LNCaP clone FGC (cell line): ENCODE measurements at places on chromosomes 2 and 18.

DNA sequence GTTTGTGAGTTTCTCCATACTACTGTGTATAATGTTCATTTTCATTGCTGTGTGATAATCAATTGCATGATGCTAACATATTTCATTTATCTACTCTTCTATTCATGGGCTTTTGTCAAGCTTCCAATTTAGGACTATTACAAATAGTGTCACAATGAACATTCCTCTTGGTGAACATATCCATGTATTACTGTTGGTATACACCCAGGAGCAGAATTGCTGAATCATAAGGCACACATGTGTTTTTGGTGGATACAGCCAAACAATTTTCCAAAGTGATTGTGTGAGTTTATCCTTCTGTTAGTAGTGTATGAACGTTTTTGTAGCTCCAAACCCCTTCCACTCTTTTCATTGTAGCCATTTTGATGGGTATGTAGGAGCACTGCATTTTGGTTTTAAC, 101.6 kb upstream of the COPS8 start:
- no peak for DNase-seq

DNA sequence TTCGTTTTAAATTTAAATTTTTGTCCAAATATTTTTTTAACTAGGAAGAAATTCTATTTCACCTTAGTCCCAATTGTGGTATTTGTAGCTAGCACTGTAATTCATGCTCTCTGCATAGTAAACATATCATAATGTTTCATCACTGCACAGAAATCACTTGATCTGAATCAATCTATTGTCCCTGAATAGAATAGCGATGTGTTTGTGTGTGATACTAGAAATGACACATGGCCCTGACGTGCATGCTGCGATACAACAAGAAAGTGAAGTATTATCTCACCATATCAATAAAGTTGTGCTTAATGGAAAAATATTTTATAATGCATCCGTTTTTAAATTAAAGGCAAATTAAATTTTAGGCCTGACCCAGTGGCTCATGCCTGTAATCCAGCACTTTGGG, 10.0 kb downstream of the TTL start:
- DNase-seq, result no peak

GRCh38 chr2:25514043-25514637, 159.2 kb downstream of the DTNB start:
- no peak for DNase-seq

- no peak for DNase-seq
Measured at GRCh38 chr2:173148520-173148919, 72.9 kb downstream of the MAP3K20 start.

GRCh38 chr2:134782792-134783191, 55.6 kb upstream of the ACMSD start:
- peak; percentile 50 for DNase-seq

GRCh38 chr18:61901323-61901986, 8.6 kb upstream of the RNF152 start:
- peak; percentile 34 for DNase-seq

DNA sequence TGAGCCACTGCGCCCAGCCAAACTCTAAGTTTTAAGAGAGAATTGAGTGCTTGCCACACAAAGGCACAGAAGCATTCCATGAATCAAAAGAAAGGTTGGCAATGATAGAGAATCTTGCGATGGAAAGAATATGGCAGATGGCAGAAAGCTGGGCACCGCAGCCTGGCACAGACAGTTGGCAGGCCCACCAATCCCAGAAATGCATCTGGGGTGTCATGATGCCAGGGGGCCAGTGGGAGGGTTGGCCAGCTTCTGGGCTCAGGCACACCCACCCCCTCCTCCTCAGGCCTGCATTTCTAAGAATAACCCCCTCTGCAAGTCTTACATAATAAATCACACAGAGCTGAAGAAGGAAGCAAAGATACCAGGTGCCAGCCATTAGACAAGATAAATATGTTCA, 19.6 kb downstream of the ZNF2 start:
- no peak for DNase-seq

- peak; percentile 46 for DNase-seq
Measured at GRCh38 chr18:429030-429429, 71.5 kb downstream of the COLEC12 start.

GRCh38 chr2:127157651-127158485, 50.9 kb upstream of the BIN1 start:
- DNase-seq, result no peak

DNA sequence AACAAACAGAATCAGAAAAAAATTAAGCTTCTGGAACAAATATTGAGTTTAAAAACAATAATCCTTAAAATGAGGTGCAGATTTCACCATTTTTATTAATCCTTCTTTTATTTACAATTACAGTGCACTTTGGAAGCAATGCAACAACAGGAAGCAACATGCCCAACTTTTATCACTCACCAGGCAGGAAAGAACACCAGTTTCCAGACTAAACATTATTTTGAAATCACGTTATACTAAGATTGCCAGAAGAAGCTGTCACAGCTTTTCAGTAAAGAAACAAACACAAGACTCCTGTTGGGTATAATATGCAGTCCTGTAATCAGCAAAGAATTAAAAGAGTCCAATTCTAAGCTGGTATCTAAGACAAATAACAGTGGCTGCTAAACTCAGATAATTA, 137.9 kb upstream of the ZC3H15 start:
- no peak for DNase-seq

DNA sequence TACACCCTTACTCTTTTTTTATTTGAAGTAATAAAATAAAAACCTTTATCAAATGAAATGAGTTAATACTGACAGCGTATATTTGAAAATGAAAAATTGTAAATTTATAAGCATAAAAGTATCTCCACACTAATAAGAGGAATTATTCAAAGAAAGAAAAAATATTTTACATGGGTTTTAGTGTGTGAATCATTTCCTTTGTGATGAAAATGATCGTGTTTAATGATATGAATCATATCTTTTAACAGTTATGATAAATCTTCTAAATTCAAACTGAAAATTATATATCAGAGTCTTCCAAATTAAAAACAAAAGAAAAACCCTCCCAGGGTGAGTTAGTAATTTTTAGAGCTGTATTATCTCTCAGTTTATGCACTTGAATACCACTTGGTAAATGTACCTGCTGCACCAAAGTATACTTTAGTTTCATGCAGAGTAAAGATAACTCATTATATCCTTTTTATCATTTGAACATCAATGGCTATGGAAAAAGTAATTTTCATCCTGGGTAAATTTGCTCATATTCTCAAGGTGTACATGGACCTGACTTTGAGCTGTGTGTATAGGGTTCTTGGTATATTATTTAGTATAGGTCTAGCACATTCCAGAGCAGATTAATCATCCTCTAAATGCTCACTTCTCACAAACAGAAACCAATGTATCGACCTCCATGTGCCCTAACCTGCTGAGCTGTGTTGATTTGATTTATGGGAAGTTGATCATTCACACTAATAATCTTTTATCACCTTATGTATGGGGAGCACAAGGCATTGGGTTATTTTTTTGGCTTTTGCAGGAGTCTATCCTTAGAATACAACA, 98.7 kb upstream of the VWC2L start:
- DNase-seq, result no peak

DNA sequence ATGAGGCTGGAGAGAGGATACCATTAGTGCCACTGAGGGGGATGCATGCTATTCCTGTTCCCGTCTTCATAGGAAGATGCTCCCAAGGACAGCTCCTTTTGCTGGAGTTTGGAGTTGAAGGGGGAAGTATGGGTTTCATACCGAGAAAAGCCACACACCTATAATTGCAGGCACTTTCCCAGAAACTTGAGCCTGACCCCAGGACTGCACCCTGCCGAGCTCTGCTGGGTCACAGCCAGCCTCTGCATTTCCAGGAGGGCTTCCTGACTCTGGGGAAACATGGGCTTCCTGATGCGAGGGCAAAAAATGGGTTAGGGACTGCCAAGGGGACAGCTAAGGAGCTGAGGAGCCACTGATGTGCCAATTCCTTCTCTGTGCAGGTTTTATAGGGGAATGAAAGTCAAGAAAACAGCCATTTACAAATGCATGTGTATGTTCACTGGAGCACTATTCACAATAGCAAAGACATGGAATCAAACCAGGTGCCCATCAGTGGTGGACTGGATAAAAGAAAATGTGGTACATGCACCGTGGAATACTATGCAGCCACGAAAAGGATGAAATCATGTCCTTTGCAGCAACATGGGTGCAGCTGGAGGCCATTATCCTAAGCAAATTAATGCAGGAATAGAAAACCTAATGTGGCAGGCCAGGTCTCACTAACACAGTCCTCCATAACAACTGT, 104.5 kb downstream of the ACAA2 start:
- no peak for DNase-seq

- DNase-seq, result no peak
Measured at GRCh38 chr2:54577944-54578647, 122.0 kb downstream of the SPTBN1 start.

DNA sequence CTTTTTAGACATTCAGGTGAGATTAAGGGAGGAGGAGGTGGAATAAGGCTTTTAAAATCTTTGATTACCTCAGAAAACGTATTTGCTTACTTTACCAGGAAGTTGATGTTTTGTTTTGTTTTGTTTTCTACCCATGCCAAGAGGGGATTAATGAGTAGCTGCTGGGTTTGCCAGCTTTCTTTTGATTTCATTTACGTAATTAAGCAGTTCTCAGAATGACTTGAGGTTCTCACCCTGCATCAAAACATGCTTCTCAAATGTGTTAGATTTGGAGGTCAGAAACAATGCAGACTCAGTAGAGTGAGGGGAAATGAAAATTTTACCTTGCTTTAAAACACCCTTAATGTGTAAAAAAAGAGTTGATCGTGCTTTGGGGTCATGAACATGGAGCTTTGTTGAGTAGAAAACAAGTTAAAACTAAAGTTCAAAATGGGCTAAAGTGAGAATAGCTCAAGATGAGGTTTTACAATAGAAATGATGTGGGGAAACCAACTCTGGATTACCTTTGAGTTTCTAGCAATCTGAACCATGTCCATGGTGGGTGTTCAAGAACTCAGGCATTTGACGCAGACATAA, 217.1 kb upstream of the EPAS1 start:
- DNase-seq, result no peak

- no peak for DNase-seq
Measured at GRCh38 chr2:201794294-201794693, 12.0 kb upstream of the CDK15 start.

DNA sequence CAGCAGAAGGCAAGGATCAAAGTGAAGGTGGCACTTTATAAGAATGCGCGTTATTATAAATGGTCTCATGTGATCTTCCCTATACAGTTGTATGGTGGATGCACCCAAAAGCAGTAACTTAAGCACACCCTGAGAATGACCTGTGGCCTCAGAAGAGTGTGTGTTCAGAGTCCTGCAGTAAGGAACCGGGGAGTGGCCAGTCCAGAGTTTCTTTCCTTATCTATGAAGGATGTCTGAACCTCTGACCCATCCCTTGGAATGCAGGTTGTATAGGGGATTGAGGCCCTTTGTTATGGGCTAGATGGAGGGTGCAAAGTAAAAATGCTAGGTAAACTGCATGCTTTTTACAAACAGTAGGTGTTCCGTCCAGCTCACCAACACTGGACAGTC, 43.6 kb upstream of the ANKRD44 start:
- DNase-seq, result no peak

DNA sequence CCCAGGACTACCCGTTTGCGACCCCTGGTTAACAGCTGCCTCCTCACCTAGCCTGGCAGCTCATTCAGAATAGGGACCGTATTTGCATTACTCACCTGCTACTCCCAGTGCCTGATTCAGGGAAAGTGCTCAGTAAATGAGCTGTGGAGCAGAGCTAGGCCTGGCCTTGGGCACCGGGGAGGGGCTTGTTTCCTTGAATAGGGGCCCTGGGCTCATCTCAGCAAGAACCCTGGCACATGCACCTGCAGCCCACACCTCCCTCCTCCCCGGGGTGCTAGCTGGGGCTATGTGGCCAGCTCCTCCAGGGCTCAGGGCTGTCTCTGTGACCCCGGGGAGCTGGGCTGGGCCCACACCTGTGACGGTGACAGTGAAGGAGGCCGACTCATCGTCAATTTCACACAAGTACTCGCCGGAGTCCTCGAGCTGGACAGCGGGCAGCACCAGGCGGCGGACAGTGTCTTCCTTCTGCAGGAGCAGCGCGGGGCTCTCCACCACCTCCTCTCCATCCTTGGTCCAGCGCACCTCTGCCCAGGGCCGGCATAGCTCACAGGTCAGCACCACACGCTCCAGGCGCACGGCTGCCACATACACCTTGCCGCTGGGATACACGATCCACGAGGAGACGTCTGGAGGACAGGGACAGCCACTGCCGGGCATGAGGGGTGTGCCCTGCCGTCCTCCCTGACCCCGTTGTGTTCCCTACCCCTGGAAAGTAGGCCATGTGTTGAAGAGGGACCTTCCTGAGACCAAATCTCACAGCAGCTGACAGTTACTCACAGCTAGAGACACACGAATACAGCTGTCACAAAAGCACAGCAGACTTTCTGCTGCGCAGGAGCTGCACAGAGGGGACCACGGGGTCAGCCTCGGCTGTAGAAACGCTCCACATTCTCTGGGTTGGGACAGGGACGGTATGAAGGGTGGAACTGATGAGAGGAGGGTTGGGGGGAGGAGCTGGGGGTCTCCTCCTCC, 9.0 kb downstream of the OBSL1 start:
- DNase-seq, result no peak

- no peak for DNase-seq
Measured at GRCh38 chr2:239548965-239549595, 148.3 kb upstream of the HDAC4 start.

DNA sequence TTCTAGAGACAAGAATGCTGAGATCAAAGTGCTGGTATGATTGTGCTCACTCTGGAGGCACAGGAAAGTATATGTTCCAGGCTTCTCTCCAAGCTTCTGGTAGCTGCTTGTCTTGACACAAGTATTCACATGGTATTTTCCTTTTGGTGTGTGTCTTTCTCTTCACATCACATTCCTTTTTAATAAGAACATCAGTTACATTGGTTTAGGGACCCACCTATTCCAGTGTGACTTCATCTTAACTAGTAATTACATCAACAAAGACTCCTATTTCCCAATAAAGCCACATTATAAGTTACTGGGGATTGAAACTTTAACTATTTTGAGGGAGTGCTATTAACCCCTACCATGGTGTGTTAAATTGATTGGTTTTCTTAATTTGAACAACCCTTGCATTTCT, 119.1 kb downstream of the FSIP2 start:
- DNase-seq, result no peak

GRCh38 chr18:471716-472115, 28.8 kb downstream of the COLEC12 start:
- no peak for DNase-seq

DNA sequence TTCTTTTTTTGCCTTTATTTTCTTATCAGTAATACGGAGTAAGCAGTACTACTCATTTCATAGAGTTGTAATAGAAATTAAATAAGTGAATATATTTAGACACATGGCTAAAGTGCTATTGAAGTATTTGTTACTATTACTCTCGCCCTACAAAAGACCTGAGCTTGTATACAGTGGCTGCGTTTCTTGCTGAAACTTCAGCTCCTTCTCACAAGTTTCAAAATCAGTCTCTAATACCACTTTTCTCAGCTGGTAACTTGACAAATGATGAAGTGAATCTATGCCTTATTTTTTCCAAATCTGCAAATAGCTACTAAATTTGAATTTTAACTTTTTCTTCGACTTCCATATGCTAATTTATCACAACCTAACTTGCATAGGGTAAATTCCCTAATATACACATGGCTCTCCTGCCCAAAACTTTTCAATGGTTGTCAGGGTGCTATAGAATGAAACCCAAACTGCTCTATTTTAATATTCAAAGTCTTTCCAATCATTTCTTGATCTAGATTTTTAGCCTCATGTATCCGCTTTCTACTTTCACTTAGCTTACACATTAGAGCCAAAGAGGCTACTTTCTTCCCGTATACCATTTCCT, 347.8 kb upstream of the GULP1 start:
- DNase-seq, result no peak

- DNase-seq, result no peak
Measured at GRCh38 chr2:68940369-68940768, 12.3 kb downstream of the GKN2 start.
